ENCODE measurements at places on chromosomes 13 and 19.

GRCh38 chr19:52099497-52100138, 4.1 kb upstream of the ZNF841 start:
- DNase-seq = no peak

DNA sequence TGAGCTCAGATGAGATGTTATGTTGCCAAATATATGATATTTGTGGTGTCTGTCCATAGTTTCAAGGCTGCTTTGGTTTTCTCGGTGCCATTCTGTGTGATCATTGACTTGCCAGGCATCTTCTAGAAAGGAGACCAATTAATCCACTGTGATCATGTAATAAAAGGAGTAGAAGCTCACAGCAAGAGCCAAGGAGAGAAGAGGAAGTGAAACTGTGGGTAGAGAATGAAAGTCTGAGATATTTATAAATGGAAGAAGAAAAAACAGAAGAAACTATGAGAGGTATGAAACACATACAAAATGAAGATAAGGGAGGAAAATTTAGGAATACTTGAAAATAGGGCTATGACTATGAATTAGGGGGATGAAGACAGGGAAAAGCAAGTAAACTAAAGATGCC, 11.1 kb upstream of the ZNF613 start:
- no peak for DNase-seq

DNA sequence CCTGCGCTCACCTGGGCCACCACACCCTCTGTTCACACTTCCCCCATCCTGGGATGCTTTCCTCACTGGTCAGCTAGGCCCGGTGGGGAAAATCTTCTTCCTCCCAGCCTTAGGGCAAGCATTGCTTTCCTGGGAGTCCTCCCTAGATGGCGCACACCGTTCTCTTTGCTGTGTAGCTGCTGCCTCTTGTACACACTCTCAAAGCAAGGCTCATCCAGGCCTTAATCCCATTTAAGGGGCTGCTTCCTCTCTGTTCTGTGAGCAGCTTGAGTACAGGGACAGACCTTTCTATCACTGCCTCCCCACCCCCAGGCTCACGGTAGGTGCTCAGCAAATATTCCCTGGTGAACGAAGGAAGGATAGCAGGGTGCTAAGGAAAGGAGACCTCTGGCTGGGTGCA, 11.1 kb downstream of the SLC7A10 start:
- DNase-seq = peak; percentile 96

GRCh38 chr13:100108913-100109507, 20.1 kb downstream of the PCCA start:
- DNase-seq = no peak

- peak; percentile 69 for DNase-seq
Measured at GRCh38 chr13:35720690-35721554, 244.4 kb upstream of the MAB21L1 start.

DNA sequence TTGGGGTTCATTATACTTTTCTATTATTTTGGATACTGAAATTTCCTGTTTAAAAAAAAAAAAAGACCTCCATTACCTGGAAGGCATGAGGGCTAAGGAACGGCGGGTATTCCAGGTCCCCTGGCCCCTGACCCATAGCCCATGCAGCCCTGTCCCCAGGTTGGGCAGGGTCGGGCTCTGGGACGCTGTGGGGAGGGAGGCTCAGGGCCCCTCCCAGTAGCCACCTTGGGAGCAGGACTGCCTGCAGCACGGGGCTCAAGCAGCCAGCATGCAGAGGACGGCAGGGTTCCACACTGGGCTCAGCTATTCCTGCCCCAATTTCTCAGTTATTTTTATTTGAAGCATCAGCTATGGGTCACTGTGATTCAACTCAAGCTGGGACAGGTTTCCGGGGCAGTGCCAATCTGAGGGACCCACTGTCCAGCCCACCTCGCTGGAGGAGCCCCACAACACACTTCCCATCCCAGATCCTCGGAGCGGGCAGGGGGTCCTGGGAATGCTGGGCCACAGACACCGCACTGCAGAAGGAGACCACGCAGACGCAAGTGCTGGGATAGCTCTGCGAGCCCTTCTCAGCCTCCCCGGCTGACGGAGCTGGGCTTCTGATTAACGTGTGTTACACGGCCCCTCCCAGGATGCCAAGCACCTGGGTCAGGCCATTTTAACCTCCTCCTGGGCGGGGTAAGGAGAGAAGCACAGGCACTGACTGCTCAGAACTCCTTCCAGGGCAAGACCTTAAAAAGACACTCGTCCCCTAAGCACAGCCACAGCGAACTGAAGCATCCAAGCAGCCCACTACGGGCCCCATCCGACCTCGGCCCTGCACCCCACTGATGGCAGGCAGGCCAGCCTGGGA, 60.1 kb downstream of the PEPD start:
- DNase-seq = no peak

GRCh38 chr19:5048091-5048726, 79.3 kb downstream of the KDM4B start:
- DNase-seq = peak; percentile 64

- DNase-seq = no peak
Measured at GRCh38 chr19:49564616-49565045, 15.7 kb downstream of the NOSIP start.

DNA sequence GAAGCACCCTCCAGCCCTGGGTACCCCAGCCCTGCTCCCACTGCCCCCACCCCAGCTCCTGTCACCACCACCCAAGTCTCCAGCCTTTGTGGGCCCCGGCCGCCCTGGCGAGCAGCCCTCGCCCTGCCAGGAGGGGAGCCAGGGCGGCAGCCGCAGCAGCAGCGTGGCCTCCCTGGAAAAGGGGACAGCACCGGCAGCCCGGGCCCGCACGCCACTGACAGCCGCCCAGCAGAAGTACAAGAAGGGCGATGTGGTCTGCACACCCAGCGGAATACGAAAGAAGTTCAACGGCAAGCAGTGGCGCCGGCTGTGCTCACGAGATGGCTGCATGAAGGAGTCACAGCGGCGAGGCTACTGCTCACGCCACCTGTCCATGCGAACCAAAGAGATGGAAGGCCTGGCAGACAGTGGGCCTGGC, 3.9 kb downstream of the CIC start:
- no peak for DNase-seq

GRCh38 chr13:36712770-36713169, 39.0 kb downstream of the SERTM1 start:
- no peak for DNase-seq

DNA sequence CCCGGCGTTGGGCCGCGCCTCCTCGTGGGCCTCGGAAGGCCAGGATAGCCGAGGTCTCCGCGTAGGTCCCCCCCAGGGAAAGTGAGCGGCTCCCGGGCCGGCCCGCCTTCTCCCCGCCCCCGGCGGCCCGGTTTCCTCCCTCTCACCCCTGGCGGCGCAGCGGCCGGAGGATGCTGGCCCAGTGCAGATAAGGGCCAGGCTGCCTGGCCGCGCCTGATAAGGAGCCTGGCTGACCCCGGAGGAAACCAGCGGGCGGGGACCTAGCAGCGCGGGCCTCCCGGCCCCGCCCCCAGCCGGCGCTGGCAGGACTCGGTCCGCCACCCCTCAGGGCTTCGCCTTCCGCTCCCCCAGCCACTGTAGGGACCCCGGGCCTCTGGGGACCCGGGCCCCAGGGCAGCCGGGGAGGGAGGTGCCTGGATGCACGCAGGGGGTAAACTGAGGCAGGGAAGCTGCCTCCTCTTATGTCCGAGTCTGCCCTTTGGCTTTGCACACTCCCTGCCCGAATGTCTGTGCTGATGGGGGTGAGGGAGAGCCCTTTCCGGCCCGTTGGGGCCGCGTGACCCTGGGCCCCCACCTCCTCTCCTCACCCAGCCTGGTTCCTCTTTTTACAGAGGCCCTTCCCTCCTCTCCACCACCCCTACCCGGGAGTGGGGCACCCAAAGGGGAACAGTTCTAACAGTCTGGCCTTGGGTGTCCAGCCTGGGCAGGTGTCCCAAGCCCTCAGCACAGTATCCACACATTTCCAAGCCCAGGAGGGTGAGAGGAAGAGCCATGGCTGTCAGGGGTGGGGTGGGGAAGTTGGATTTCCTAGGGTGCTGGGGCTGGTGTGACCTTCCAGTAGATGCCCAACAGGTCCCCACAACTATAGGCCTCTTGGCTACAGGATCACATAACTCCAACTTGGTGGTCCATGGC, at the start of gene LYL1:
LYL1 (minus strand) TSS at position 193 of the 915 bp plus-strand sequence. CDS start 1,687 bp downstream, outside the sequence.
- no peak for DNase-seq

DNA sequence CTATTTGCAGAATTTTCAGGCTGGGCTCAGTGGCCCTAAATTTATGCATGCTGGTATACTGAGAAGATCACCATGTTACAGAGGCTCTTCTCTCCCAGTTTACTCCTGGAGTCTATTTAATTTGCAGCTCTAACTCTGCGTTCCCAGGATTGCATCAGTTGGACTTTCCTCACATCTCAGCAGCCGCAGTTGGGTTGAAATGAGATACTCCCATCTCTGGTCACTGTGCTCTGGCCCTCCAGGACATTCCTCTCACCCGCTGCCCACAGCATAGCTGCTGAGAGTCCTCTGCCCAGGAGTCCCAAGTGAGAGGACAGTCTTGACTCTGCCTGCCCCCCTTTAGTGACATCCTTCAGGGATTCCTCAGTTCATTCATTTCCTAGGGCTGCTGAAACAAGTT, 150.9 kb downstream of the LACC1 start:
- no peak for DNase-seq

DNA sequence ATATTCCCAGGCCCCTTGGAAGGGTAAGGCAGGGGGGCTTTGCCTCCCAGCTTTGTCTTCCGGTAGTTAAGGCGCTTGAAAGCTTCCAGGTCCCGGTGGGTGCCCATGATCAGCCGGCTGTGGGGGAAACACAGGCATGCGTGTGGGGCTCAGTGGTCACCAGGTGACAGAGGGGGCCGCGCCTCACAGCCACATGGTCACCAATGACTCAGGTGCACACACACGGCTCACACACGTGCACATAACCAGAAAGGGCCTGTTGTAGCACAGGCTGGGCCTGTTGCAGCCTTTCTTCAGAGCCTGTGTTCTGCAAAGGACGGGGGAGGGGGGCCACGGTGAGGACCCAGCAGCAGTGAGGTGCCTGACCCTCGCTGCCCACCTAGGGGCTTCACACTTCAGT, 5.9 kb downstream of the NANOS3 start:
- DNase-seq = no peak

DNA sequence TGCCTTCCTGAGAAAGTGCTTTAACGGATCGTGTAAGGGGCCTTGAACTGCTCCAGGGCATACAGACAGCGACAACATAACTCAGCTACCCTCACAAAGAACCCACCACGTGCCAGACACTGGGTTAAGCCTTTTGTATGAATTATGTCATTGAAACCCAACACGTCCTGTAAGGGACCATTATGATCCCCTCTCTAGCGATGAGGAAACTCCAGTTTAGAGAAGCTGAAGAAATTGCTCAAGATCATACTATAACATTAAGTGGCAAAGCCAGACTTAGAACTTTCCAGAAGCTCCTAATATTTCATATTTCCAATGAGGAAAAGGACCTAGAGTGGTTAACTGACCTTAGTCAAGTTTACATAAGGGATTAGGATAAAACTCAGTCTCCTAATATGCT, 57.0 kb upstream of the RAP2A start:
- no peak for DNase-seq

DNA sequence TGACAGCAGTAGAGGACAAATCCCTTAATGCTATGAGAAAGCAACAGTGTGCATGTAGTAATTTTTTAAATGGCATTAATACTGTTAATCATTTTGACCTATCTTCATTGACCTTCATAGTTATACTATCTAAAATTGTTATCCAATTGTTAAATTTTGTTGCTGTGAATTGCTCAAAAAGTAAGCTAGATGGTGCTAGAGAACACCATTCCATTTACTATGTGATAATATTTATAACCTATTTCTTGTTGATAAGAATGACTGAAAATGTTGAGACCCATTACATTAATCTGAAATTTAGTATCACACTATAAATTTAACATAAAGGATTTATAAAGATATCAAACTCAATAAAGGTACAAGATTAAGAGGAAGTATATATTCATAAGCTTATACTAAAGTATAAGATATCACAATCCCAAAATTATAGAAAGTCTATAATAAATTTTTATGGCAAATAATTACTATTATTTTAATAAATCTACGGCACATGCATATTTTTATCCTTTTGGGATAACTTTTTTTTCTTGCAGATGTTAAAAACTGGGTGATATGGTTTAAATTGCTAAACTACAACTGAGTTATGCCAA, 1573.3 kb downstream of the PCDH9 start:
- DNase-seq = no peak

DNA sequence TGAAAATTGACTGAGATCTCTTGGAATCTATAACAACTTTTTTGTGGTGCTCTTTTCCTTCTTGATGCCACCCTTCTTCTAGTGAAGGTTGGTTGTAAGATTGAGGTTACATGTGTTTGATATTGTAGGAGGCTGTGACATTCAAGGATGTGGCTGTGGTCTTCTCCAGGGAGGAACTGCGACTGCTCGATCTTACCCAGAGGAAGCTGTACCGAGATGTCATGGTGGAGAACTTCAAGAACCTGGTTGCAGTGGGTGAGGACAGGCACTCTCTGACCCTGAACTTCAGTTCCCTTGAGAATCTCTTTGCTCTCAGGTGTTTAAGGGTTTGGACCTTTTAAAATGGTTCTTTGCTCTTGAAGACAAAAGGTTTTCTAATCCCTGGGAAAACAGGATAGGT, 16.0 kb downstream of the ZNF227 start:
- no peak for DNase-seq

GRCh38 chr13:20387006-20387405, 138.7 kb downstream of the CRYL1 start:
- DNase-seq = no peak

- DNase-seq = no peak
Measured at GRCh38 chr19:18415178-18415867, 3.9 kb upstream of the SSBP4 start.

DNA sequence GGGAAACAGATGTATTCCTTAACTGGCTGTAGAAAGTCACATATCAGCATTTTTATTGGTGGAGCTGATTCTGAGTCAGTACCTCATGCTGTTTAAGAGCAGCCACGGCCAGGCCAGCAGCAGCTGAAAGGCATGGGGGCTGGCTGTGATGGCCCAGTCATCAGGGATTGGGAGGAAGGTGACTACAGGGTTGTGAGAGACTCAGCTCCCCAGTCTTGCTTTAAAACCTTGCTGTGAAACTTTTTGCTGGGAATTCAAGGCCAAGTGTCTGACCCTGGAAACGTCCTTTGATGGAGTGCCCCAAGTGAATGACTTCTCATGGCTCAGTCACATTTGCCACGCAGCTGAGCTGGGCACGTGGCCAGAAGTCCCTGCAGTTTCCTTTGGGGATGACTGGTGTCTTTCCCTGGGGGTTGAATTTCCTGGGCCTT, 39.1 kb upstream of the RNF113B start:
- no peak for DNase-seq

DNA sequence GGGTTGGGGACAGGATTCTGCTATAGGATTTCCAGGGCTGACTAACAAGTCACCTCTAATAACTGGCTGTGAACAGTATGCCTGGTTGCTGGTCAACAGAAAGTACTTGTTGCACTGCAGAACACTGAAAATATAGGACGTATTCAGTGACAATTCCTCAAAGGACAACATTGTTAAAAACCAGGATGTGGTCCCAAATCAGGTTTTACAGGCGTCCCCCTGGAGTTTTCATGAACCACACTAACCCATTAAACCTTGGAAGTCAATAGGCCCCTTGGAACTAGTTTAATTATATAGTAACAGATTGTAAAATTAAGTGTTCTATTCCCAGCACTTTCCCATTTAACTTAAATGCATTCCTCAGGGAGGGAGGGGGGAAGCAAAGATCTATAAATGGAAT, 495.4 kb downstream of the TBC1D4 start:
- peak; percentile 13 for DNase-seq
